ENCODE measurements at places on chromosomes 6 and 20.

DNA sequence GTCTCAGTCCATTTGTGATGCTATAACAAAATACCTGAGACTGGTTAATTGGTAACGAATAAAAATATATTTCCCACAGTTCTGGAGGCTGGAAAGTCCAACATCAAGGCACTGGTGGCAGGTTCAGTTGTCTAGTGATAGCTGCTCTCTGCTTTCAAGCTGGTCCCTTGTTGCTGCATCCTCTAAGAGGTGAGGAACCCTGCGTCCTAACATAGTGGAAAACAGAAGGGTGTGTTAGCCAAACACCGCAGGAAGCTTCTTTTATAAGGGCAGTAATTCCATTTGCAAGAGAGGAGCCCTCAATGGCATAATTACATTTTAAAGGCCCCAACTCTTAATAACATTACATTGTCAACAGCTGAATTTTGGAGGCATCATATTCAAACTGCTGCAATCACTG lies 372.7 kb downstream of the ADGRB3 start:
- DNase-seq = no peak

DNA sequence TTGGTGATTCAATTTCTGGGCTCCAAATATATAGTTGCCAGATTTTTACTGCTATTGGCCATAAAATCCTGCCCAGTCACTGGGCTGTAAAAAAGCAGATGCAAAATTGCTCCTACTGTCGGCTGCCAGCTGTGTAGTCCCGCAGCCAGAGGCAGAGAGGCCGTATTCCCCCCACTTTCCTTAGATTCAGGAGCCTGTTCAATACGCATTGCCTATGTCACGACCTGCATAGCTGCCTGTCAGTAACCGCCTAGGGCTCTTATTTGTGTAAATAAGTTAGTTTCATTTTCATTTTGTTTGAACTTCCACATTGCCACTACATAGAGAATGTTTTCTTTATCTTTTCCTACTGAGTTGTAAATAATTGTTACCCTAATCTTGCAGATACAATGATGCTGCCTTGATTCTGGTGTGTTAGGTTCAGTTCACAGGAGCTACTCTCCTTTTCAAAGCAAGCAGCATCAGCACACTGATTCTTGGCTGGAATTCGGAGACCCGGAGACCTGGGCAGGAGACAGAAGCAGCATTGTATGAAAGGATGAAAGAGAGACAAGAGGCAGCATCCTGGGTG lies 46.0 kb upstream of the UST start:
- DNase-seq = no peak

DNA sequence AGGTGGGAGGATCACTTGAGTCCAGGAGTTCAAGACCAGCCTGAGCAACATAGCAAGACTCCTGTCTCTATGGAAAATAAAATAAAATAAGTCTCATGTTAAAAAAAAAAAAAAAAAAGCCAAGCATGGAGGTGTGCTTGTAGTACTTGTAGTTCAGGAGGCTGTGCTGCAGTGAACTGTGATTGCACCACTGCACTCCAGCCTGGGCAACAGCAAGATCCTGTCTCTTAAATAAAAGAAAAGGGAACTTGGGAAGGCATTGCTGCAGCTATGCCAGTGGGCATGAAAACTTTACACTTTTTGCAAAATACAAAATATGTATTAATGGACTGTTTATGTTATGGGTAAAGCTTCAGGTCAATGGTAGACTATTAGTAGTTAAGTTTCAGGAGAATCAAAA lies 37.5 kb upstream of the REV3L start:
- no peak for DNase-seq

GRCh38 chr6:90411292-90411781 lies 114.7 kb upstream of the BACH2 start:
- DNase-seq = no peak

DNA sequence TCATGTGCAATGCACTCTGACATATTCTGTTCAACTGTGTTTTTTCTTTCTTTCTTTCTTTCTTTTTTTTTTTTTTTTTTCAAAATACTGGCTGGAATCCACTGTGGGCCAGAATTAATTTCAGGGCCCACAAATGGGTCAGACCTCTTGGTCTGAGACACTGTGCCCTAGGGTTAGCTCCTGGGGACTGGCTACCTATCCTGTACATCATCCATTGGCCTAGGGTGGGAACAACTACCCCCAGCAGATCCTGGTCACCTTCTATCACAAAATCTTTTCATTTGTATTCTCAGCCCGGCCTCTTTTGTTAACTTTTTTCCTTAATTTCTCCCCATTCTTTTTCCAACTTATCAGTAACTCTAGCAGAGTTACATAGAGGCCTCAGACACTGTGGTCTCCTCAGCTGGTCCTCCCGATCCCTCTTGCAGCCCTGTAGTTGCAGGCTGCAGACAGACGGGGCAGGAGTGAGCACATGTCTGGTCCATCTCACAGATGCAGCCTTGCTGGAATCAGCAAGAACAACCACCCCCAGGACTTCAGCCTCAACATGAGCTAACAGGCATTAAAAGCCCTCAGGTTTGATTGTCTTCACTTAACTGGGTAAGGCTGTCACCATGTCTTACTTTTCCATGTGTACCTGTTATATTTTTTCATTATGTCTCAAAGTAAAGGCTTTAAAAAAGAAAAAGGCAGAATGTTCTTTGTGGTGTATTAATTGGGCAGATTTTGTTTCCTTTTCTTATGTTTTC lies 41.3 kb downstream of the TXLNB start:
- peak; percentile 13 for DNase-seq

- no peak for DNase-seq
Observed at GRCh38 chr20:64130876-64131275, 23.5 kb upstream of the NPBWR2 start.

DNA sequence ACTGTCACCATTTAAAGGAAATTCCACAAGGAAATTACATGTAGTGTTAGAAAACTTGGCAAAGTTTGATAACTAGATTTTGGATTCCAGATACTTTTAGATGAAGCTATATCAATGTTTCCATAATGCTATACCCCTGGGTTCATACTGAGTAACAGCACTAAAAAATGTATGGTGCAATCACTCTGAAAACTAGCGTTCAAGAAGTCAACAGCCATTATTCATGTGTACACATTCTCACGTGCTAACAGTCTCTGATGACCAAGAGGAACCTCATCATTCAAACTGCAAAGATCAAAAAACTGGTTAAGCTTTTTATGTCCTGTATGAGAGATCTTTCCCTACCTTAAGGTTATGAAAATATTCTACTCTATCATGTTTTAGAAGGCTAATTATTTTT lies 197.6 kb downstream of the GMDS start:
- no peak for DNase-seq

GRCh38 chr6:126803769-126804168 lies 314.7 kb upstream of the RSPO3 start:
- no peak for DNase-seq

- no peak for DNase-seq
Observed at GRCh38 chr20:63163596-63164483, 52.1 kb downstream of the YTHDF1 start.

GRCh38 chr6:965343-965742 lies 272.4 kb upstream of the EXOC2 start:
- no peak for DNase-seq

GRCh38 chr6:1144842-1145767 lies 166.8 kb upstream of the FOXQ1 start:
- DNase-seq = no peak

DNA sequence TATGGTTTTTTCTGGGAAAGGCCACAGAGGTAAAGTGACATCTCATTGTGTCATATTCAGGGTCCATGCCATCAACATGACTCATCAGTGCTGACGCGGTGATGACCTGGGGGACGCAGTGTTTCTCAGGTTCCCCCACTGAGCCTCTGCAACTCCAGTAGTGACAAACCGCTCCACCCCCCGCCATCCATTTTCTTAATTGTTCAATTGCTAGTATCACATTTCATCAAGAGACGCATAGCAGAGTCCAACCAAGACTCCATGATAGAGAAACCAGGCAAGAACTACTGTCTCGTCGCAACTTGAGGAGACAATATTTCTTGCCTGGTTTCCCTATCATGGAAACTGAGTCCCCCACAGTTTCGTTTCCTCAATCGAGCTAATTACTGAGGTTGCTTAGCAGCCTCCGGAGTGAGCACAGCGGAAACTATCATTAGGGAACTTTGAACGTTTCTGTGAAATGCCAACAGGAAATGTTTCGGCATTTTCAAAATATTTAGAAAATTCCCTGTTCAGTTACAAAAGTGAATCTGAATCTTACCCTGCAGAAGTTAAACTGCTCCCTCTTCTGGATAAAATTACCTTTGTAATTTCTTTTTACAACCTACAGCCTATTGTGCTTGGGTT lies 12.2 kb upstream of the SERPINB1 start:
- DNase-seq = peak; percentile 69

- DNase-seq = no peak
Observed at GRCh38 chr6:121733234-121733633, 297.8 kb downstream of the GJA1 start.

GRCh38 chr6:36598326-36598725 lies 4.2 kb downstream of the SRSF3 start:
- DNase-seq = no peak

- DNase-seq = no peak
Observed at GRCh38 chr20:57483287-57484050, 41.5 kb downstream of the CTCFL start.

DNA sequence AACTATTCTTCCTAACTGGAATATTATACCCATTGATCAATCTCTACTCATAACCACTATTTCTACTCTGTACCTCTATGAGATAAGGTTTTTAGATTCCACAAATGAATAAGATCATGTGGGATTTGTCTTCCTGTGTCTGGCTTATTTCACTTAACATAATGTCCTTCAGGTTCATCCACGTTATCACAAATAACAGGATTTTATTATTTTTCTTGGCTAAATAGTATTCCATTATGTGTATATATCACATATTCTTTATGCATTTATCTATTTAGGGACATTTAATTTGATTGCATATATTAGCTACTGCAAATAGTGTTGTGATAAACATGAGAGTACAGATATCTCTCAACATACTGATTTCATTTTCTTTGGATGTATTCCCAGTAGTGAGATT lies 823.0 kb upstream of the ADGRB3 start:
- no peak for DNase-seq

DNA sequence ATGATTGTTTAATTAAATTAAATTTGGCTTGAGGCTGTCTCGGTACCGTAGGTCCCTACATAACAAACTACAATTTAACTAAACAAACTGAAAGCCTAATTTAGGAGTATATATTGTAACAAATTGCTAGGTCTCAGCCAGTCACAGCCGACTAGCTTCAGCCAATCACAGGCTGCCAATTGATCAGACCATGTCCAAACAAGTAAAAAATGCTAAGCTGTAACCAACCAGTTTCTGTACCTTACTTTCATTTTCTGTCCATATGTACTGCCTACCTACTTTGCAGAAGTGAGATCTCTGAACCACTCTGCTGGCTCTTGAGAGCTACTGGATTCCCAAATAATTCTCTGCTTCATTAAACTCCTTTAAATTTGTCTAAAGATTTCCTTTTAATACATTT lies 648.0 kb upstream of the GJE1 start:
- no peak for DNase-seq

- no peak for DNase-seq
Observed at GRCh38 chr6:167027772-167028171, 28.6 kb downstream of the CEP43 start.

GRCh38 chr6:85460921-85461797 lies 11.3 kb downstream of the NT5E start:
- DNase-seq = peak; percentile 28

DNA sequence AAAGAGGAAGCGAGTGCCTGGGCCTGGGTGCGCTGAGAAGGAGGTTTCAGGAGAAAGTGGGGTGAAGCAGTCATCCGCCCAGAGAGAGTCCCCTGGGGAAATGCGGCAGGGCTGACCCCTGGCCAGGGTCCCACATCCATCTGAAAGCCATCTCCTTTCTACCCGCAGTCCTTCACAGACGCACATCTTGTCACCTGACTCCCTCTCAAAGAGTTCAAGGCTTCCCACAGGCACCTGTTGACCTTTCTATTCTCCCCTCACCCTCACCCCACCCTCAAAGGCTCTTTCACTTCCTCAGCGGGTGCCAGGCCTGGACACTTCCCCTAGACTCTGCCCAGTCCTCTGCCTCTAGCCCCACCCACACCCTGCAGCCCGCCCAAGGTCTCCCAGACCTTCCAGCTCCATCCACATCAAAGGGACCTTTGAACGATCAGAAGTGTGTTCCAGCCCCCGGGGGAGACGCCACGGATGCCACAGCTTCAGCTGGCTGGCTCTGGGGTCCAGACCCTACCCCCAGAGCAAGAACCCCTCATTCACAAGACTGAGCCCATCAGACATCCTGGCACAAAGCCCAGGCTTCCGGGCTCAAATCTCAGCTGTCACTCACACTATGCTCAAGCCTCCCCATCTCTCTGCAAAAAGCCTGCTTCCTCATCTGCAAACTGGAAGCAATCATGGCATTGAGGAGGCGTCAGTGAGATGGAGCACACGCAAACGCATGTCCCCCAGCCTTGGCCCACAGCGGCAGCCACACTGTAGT lies 2.1 kb downstream of the CTSZ start:
- DNase-seq = no peak

DNA sequence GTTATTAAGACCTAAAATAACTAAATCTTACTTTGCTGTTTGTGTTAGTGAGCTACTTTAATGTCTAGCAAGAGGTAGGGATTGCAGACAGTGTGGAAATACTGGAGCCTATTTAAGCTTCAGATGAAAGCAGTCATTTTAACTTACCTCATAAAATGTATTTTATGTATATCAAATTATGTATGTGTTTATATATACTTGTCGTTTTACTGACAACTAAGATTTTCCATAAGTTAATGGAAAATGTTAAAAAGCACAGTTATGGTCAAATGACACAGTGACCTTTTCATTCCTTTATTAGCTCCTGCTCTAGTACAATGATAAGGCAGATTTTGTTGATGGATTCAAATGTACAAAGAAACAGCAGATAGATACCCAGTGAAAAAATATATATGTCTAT lies 34.6 kb downstream of the QKI start:
- no peak for DNase-seq

- no peak for DNase-seq
Observed at GRCh38 chr6:45423111-45423823, 45.5 kb upstream of the SUPT3H start.

GRCh38 chr6:52399511-52400312 lies 20.4 kb upstream of the EFHC1 start:
- no peak for DNase-seq

All from activated gamma-delta T cell treated with anti-CD3 and anti-CD28 coated beads, Interleukin-2, amount 50 U/mL, for 16 hours (primary cell).